ENCODE measurements at places on chromosomes 1 and 21.

DNA sequence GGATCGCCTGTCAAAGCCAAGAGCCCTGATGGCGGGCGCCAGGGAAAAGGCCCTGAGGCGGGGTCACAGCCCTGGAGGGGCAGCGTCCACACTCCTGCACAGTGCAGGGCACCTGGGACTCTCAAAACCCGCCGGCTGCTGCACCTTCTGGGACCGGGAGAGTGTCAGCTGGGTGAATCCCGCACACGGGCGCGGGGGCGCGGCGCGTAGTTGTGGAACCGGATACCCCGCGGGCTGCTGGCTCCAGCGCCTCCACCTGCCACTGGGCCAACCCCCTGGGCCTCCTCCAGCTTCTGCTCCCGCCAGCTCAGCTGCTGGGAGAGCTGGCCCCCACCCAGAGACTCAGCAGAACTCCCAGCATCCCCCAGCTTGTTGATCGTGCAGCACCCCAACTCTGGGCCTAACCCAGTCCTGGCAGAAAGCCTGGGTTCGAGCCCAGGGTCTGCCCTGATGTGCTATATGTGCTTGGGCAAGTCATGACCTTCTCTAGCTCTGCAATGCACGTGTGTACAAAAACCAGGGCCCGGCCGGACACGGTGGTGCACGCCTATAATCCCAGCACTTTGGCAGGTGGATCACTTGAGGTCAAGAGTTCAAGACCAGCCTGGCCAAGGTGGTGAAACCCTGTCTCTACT, 33.8 kb downstream of the NECAP2 start:
- no peak for DNase-seq

GRCh38 chr1:38740487-38740886, 119.1 kb downstream of the RRAGC start:
- DNase-seq, result no peak

GRCh38 chr21:32708069-32708468, 19.7 kb downstream of the SYNJ1 start:
- DNase-seq, result no peak

DNA sequence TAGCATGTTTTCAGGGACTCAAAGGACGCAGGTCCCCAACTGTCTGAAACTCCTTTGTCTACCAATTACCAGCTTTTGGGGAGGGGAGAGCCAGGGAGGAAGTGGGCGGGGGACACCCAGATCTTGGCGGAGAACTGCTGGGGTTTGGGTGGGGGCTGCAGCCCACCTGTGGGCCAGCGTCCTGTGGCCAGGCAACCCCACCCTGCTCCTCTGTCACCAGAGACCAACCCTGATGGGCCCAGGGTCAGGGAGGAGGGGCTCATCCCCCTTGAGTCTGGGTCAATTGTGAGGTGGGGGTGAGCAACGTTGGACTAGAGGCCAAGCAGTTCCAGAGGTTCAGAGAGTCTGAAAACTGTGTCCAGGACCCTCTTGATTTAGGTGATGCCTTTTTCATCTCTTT, 96.1 kb upstream of the TARDBP start:
- DNase-seq, result no peak

- no peak for DNase-seq
Measured at GRCh38 chr1:32470991-32471694, 6.3 kb downstream of the ZBTB8B start.

GRCh38 chr1:9312168-9312720, 19.6 kb downstream of the SPSB1 start:
- DNase-seq, result no peak

- DNase-seq, result no peak
Measured at GRCh38 chr1:41894808-41895483, 23.8 kb downstream of the HIVEP3 start.

DNA sequence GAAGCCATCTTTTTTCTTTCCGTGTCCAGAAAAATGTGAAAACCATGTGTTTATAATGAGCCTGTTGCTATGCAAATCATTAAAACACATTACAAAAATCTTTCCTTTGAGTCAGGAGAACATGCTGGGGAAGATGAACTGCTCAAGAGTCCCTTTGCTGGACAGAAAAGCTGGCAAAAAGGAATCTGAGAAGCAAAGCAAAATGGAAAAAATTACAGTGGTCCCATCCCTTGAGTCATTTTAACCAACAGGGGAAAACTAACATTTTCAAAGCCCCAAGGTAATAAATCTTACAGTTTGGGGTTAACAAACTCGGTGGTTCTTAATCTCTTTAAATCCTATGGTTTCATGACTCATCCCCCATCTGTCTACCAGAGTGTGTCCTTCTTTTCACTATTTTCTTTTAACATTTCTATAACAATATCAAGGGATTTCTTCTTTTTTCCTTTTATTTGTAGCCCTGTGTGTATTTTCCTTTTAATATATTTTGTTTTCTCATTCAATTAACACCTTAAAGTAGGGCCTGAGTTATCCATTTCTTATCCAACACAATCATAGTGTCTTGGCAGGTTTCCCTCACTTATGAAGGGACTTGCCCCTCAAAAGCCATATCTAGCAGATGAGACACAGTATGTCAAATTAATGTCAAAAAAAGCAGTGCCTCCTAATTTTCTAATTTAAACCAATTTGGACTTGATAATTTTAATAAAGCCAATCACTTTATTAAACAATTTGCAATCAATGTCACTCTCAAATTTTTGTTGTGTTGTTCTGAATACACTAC, 105.4 kb downstream of the PTPN14 start:
- DNase-seq, result no peak

DNA sequence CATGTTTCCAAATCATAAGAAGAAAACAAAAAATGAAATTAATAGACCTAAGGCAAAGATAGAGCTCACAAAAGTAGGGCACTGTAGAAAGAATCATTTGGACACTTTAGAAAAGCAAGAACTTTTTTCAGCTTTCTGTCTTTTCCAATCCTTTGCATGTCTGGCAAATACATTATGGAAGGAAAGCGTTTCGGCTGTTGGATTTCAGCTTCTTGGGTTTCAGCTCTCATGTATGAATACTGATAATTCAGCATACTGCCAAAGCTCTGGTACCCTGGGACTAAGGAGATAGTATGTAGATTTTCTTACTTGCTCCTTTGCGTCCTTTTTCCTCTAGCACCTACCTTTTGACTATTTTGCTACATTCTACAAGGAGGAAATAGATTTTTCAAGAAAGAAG, 375.9 kb downstream of the BRINP3 start:
- no peak for DNase-seq

DNA sequence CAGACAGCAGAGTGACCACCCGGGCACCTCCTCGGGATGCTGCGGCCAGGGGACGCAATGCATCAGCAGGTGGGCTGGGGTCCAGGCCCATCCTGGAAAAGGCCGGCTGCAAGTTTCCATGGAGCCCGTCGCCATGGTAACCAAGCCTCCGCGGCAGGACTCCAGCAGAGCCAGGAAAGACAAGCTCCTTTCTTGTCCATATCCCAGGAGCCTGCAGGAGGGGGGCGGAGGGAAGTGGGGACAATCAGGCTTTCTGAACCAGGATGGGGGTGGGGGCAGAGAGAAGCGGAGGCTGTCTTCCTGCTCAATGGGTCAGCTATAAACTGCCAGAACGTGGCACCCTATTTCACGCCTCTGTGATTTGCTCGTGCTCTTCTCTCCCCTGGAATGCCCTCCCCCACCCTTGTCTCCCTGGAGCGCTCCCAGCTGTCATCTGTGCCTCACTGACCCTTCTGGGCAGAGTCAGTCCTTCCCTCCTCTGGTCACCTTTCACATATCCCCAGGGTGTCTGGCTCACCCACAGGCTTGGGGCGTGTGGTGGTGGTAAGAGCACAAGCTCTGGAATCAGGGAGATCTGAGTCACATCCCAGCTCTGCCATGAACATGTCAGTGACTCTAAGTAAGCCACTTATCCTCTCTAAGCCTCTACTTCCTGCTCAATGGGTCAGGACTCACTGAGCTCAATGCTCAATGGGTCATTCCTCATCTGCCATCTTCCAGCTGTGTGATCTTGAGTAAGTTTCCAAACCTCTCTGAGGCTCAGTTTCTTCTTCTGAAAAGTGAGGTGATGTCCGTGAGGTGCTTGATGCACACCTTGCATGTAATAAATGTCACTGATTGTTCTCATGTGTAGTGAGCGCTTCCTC, 58.9 kb upstream of the LAPTM5 start:
- no peak for DNase-seq

- no peak for DNase-seq
Measured at GRCh38 chr21:45822429-45823099, 159.0 kb upstream of the COL6A1 start.

- DNase-seq, result no peak
Measured at GRCh38 chr1:234889643-234890042, 239.0 kb downstream of the TOMM20 start.

DNA sequence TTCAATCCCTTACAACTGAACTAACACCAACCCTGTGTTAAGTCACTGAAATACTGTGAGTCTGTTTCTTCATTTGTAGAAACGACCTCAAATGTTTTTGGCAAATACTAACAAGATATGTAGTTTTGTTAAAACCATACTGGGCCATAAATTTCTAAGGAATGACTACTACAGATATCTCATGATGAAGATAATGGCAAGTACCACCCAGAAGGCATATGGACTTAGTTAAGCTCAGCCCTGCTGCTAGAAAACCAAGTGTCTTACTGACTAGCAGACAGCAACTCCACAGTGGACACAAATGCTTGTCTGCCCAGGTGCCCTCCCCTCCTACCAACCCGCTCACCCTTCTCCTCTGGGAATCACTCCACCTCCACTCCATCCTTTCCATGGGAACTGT, 44.5 kb upstream of the BMP8B start:
- DNase-seq, result no peak

GRCh38 chr21:17523007-17523451, 10.2 kb downstream of the CXADR start:
- DNase-seq, result no peak

DNA sequence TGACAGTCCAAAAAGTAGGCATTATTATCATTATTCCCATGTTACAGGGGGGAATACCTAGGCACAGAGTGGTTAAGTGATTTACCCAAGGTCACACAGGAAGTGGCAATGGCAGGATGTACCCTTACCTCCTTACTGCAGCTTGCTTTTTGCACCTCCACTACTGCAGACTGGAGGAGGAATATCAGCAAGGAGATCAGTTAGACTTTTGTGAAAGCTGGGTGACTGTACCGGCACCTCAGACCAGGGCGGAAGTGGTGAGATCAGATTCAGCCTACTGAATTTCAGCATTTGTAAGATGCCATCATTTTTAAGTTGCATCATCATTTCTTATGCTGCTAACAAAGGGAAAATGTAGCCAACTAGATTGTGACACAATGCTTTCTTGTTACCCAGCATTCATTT, 4.5 kb downstream of the ADARB1 start:
- peak; percentile 81 for DNase-seq

DNA sequence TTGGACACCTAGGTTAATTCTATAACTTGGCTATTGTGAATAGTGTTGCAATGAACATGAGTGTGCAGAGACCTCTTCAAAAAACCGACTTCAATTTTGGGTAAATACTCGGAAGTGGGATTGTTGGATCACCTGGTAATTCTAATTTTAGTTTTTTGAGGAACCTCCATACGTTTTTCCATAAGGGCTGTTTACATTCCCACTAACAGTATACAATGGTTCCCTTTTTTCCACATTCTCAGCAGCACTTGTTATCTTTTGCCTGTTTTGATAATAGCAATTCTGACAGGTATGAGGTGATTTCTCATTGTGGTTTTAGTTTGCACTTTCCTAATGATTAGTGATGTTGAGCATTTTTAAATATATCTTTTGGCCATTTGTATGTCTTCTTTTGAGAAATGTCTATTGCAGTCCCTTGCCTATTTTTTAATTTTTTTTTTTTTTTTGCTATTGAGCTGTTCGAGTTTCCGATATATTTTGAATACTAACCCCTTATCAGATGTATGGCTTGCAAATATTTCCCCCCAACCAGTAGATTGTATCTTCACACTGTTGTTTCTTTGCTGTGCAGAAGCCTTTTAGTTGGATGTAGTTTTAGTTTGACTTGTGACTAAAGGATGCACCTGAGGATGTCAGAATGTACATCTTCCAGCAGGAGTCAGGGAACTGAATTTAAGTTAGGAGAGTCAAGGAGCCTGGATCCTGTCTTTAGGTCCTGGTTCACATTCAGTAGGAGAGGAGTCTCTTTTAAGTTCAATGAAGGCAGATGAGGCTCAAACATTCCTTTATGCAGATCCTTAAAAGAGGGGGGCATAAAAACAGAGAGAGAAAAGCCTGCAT, 120.0 kb downstream of the S1PR1 start:
- no peak for DNase-seq

GRCh38 chr1:58864654-58865053, 80.8 kb upstream of the JUN start:
- DNase-seq, result no peak

- no peak for DNase-seq
Measured at GRCh38 chr1:239952348-239953308, 139.1 kb upstream of the FMN2 start.

DNA sequence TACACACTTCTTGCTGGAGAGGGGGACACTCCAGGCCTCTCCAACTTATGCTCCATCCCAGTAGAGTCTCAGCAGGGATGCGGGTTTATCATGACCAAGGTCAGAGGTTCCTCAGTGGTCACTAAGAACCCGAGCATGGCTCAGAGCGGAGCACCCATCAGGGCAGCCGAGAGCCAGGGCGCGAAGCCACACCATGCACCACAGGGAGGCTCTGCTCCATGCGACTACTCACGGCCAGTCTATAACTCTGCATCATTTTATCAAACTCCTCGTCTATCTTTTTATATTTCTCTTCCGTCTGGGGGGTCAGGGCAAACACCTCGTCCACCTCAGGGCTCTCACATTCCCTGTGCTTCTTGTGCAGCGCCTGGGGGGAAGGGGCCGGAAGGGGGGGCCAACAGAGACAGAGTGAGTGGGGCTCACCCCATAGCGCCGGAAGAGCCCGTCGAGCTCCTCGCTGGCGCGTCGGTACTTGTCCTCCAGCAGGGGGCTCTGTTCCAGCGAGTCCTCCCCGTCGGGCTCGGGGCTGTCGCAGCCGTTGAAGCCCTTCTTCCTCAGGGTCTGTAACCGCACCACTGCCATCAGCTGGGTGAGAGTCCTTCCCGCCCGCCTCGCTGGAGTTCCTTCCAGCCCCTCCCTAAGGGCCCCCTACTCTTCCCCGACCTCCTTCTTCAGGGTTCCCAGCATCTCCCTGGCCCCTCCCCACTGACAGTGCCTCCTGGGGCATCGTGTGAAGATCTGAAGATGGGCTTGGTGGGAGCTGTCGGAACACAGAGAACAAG, 20.0 kb downstream of the MEF2D start:
- peak; percentile 86 for DNase-seq

- DNase-seq, result no peak
Measured at GRCh38 chr1:155537193-155537592, 25.4 kb downstream of the ASH1L start.

DNA sequence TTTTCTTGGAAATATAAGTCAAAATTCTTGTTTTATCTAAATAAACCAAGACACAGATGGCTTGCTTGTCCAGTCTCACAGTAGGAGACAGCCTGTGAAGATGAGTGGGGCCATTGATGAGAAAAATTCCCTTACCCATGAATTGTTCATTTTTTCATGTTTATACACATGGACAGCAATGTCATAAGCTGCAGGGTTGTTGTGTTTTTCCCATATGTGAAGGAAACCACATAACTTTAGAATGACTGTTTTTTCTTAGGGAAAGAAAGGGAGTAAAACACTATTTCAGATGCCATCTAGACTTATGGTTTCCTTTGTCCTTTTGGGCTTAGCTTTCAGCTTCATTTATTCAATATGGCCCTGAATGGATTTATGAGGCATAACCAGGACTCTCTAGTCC, 622.5 kb upstream of the NR5A2 start:
- DNase-seq, result no peak

GRCh38 chr1:62849031-62849430, 65.1 kb downstream of the ATG4C start:
- DNase-seq, result no peak

- no peak for DNase-seq
Measured at GRCh38 chr1:101120868-101121267, 95.3 kb upstream of the DPH5 start.

Measured in CD4-positive, alpha-beta T cell treated with Interleukin-17A for 4 hours (primary cell).